ENCODE measurements at places on chromosomes 5 and 9.

- no peak for DNase-seq
Measured at GRCh38 chr9:117120061-117120460, 294.8 kb downstream of the ASTN2 start.

GRCh38 chr9:37952731-37953130, 48.8 kb upstream of the SLC25A51 start:
- DNase-seq = no peak

DNA sequence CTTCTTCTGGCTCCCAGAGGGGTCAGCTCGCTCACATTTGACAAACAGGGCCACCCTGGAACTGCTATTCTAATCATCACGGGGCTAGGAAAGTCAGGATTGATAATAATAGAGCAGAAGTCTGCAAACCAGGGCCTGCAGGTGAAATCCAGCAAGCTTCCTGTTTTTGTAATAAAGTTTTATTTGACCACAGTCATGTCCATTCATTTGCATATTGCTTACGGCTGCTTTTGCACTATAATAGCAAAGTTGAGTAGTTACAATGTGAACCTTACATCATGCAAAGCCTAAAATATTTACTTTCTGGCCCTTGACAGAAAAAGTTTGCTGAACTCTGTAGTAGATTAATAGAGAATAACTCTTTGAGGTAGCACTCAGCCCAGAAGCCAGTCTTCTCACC, 63.2 kb upstream of the CTXN3 start:
- DNase-seq = no peak

- DNase-seq = no peak
Measured at GRCh38 chr9:34443533-34443932, 14.8 kb downstream of the FAM219A start.

- no peak for DNase-seq
Measured at GRCh38 chr5:179303451-179304200, 41.6 kb downstream of the ADAMTS2 start.

DNA sequence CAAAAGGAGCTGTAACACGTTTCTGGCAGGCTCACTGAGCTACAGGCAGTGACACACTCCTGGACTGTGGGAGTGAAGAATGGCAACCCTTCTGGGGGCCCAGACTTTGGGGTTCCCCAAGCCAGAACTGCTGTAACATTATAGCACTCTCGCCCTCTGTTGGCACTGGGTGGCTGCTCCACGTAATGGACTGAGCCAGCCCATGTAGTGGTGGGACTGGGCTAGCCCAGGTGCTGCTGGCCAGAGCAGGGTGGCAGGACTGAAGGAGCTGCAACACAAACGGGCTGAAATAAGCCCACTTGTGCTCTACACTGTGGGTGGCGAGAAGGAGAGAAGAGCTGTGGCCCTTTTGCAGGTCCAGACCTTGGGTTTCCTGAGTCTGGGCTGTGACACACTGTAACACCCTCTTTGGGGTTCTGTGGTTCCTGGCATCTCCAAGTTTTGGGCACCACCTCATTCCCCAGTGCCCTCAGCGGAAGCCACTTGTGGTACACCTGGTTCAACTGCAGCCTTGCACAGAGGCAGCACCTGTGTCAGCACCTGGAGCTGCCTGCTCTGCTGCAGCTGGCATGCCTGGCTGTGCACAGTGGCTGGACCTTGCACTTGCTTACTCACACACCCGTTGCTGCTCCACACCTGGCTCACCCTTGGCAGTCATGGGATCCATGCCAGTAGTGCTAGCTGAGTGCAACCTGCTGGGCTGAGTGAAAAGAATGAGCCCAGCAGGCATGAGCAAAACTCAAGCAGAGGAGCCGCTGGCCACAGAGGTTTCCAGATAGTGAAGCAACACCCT, 95.0 kb upstream of the PRR16 start:
- DNase-seq = no peak

DNA sequence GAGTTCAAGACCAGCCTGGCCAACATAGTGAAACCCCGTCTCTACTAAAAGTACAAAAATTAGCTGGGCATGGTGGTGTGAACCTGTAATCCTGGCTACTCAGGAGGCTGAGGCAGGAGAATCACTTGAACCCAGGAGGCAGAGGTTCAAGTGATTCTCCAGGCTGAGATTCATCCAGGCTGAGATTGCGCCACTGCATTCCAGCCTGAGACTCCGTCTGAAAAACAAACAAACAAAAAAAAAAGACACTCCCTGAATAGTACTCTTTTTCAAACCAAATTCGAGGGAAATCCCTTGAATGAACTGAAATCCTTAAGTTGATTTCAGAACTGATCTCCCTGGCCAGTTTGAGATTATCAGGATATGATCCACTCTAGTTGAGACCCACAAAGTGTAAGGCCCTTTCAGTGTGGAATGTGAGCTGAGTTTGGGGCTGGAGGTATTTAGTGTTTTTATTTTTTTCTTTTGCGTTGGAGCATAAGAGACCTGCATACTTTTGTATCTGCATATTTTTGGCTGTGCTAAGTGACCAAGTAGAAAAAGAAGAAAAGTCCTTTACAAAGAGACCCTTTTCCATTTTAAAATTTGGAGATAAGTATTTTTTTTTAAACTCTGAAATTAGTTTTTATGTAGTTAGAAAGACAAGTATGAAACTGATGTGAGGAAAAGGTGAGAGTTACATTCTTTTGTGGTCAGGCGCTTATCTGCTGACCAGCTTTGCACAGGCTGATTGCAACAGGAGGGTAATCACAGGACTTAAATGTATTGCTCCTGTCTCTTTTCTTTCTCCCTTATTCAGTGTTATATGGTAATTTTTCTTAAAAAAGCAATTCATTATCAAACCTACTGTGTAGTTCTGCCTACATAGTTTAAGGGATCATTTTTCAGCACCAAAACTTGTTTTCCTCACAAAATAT, 42.9 kb downstream of the TMEFF1 start:
- no peak for DNase-seq

GRCh38 chr5:134184155-134185135, 7.7 kb upstream of the SKP1 start:
- DNase-seq = no peak

GRCh38 chr5:84635235-84636055, 250.8 kb upstream of the EDIL3 start:
- DNase-seq = no peak

- DNase-seq = no peak
Measured at GRCh38 chr5:143168171-143168741, 235.2 kb downstream of the NR3C1 start.

GRCh38 chr9:16184964-16185646, 632.3 kb downstream of the CCDC171 start:
- DNase-seq = no peak

- DNase-seq = no peak
Measured at GRCh38 chr5:27523629-27524028, 485.2 kb upstream of the CDH9 start.

DNA sequence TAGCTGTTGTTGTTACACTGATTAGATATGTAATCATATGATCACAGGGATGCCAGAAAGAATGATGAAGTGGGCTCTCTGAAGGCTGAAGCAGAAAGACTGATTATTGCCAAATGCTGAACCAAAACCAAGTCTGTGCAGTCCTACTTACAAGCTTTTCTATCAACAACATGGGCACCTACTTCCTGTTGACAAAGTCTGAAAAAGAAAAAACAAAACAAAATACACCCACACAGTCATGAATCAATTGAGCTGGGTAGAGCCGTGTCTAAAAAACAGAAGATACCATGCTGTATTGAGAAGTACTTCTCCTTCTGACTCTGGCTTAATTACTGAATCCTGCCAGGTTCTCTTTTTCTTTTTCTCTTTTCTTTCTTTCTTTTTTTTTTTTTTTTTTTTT, 363.4 kb downstream of the RAB3C start:
- DNase-seq = no peak

DNA sequence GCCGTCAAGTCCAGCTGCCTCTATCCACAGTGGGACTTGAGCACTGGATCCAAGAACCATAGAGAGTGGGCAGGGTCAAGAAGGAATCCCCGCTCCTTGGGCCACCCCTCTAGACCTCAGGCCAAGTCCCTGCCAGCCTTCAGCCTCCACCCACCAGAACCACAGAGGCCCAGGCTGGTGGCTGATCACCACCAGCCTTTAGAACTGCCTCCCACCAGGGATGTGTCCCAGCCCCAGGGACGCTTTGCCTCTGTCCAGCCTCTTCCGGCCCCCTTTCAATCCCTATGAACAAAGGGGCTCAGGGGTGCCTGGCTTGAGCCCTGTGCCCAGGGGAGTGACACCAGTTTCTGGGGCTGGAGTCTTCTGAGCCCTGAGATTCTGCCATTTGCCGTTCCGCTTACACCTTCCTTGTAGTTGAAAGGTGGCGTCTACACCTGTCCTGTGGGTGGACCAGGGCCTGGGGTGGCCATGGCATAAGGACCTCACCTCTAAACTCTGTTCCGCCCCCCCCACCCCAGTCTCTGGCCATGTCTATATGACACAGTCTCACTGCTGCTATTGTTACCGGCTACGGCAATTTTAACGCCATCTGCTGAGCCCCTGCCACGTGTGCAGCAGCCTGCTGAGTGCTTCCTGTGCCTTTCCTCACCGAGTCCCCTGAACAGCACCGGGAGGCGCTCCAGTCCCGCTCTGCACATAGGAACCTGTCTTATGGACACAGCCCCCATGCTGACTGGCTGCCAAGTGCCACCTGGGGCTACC, 35.7 kb upstream of the ORM1 start:
- DNase-seq = no peak

DNA sequence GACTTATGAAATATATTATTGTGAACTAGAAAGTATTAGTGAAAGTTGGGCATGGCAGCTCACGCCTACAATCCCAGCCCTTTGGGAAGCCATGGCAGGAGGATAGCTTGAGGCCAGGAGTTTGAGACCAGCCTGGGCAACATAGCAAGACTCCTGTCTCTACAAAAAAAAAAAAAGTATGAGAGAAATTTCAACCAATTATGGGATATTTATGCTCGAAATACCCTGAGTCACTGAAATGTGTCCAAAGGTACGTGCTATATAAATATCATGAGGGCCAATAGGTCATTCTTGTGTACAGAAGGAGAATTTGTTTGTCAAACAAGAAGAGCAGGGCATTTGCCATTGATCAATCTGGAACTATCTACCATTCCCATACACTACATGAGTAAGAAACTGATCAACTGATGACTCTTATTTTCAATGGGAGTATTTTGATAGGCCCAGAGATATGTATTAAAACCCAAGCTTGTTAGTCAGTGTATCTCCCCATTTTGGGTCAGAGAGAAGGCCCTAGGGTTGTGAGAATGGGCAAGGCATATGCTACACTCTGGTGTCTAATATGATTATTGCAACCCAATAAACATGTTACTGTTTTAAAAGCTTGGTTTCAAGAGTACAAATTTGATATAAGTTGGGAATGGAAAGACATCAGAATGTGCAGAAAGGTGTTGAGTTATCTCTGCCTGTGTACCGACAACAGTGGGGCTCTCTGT, 21.7 kb upstream of the HOMER1 start:
- no peak for DNase-seq

GRCh38 chr5:143159031-143159430, 244.5 kb downstream of the NR3C1 start:
- DNase-seq = no peak

- DNase-seq = no peak
Measured at GRCh38 chr5:50855001-50855400, 188.6 kb downstream of the PARP8 start.

DNA sequence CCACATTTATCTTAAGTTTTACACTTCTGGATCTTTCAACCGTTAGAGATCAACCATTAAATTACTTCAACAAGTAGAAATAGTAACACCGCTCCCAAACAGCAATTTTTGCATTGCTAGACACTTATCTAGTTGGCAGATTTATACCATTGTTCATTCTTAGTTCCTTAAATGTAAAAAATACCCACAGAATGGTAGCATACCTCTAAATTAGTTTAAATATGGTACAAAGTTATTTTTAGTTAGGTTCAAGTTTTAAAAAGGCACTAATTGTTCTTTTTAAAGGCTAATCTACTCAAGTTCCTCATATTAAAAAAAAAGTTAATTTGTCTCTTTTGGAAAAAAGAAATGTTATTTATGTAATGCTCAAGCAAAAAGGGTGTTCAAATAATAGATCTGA, 8.1 kb downstream of the PFDN1 start:
- DNase-seq = no peak

GRCh38 chr5:129963359-129963758, 59.1 kb downstream of the CHSY3 start:
- DNase-seq = no peak

GRCh38 chr5:38574009-38574408, 17.6 kb upstream of the LIFR start:
- no peak for DNase-seq

GRCh38 chr9:126861707-126862103, 1.3 kb downstream of the ZBTB34 start:
- no peak for DNase-seq

- DNase-seq = no peak
Measured at GRCh38 chr5:112534611-112535255, 115.7 kb upstream of the EPB41L4A start.

- no peak for DNase-seq
Measured at GRCh38 chr5:74673011-74673790, 11.8 kb upstream of the HEXB start.

DNA sequence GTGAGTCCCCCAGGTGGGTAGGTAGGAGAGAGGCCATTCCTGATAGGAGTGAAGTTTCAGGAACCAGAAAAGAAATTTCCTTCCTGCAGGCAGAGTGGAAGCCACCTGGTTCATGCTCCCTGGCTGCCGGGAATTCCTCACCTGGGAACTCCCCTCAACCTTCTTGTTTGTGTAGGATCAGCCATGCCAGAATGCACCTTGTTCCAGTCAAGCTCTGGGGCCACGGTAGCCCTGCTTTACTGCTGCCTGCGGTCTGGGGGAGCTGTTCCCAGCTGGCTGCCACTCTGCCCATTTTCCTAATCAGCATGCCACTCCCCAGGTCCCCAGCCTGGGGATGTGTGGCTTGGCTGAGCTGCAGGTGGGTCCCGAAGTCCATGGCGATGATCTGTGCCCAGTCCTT, 18.7 kb upstream of the B4GALT1 start:
- no peak for DNase-seq

- DNase-seq = no peak
Measured at GRCh38 chr5:159463590-159464321, 133.5 kb upstream of the IL12B start.

GRCh38 chr9:77063645-77064285, 44.3 kb downstream of the FOXB2 start:
- DNase-seq = no peak

GRCh38 chr9:129319938-129320481, 141.9 kb upstream of the IER5L start:
- no peak for DNase-seq

- no peak for DNase-seq
Measured at GRCh38 chr9:26078706-26079105, 400.5 kb upstream of the TUSC1 start.

DNA sequence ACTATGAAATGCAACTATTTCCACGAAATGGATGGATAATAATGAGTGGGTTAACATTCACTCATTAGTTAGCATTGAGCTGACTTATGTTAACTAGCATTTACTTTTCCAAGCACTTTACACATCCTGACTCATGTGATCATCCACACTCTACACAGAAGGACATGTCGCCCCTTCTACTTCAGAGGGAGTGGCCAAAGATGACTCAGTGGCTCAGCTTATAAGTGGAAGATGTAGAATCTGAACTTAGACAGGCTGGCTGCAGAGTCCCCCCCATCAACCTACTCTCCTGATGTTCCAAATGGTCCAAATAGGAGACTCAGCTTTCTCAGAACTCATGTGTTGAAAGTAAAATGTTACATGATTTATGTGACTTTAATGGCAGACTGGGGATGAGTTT, 146.0 kb downstream of the ADCY2 start:
- DNase-seq = no peak
